ENCODE measurements at places on chromosomes 2 and 18. TPM values are rescaled to one million over a fixed set of nuclear protein-coding genes. Genes with fewer than 3 reads are reported as not detected.

TMEM182 gene
- total RNA-seq, result 5.8 TPM

FBXO11 gene
- total RNA-seq, result 42.2 TPM

CABLES1 gene
- total RNA-seq, result 6.5 TPM

MC5R gene
- not detected for total RNA-seq

ELOA2 gene
- total RNA-seq, result not detected

MALL gene
- not detected for total RNA-seq

SERPINB4 gene
- total RNA-seq, result not detected

CCDC141 gene
- total RNA-seq, result 10.6 TPM

GPR17 gene
- total RNA-seq, result not detected

CASP8 gene
- 40.4 TPM for total RNA-seq

POTEJ gene
- not detected for total RNA-seq

GALNT3 gene
- 5.0 TPM for total RNA-seq

CAPN14 gene
- 1.2 TPM for total RNA-seq

PDIA6 gene
- 133 TPM for total RNA-seq

MROH2A gene
- total RNA-seq, result not detected

GULP1 gene
- not detected for total RNA-seq

STON1 gene
- 2.4 TPM for total RNA-seq

RGPD8 gene
- total RNA-seq, result 7.4 TPM

PAX3 gene
- total RNA-seq, result not detected

B3GNT7 gene
- total RNA-seq, result 0.07 TPM

MC2R gene
- total RNA-seq, result not detected

IL1F10 gene
- total RNA-seq, result not detected

KIF3C gene
- total RNA-seq, result 0.48 TPM

SLC4A3 gene
- not detected for total RNA-seq

ACKR3 gene
- total RNA-seq, result 2.2 TPM

CCNYL1 gene
- total RNA-seq, result 5.6 TPM

CRYGD gene
- total RNA-seq, result not detected

G6PC2 gene
- total RNA-seq, result not detected

DLX1 gene
- not detected for total RNA-seq

SAG gene
- not detected for total RNA-seq

TWIST2 gene
- not detected for total RNA-seq

WDR7 gene
- total RNA-seq, result 33.7 TPM

EMILIN1 gene
- total RNA-seq, result 0.52 TPM

MAPK4 gene
- total RNA-seq, result not detected

LHCGR gene
- not detected for total RNA-seq

DDX18 gene
- total RNA-seq, result 114 TPM

EMX1 gene
- not detected for total RNA-seq

RSAD2 gene
- total RNA-seq, result 11.1 TPM

MARCHF4 gene
- not detected for total RNA-seq

All from activated naive CD4-positive, alpha-beta T cell treated with anti-CD3 and anti-CD28 coated beads, Interleukin-2, amount 50 U/mL, for 72 hours (primary cell).